ENCODE measurements at places on chromosomes 3 and 15.

DNA sequence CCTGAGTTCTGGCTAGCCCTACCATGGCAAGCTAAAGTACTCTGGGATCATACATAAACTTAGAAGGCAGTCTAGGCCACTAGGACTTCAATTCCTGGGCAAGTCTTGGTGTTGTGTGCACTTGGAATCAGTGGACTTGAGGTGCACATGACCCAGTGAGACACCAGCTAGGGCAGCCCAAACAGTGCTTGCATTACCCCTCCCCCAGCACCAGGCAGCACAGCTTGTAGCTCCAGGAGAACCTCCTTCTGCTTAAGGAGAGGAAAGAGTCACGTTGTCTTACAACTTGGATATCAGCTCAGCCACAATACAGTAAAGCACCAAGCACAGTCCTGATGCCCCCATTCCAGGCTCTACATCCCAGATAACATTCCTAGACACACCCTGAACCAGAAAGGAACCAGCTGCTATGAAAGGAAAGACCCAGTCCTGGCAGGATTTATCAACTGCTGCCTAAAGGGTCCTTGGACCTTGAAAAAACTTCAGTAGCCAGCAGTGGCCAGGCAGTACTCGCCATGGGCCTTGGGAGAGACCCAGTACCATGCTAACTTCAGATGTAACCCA lies 57.2 kb downstream of the MYO9A start:
- DNase-seq = no peak

DNA sequence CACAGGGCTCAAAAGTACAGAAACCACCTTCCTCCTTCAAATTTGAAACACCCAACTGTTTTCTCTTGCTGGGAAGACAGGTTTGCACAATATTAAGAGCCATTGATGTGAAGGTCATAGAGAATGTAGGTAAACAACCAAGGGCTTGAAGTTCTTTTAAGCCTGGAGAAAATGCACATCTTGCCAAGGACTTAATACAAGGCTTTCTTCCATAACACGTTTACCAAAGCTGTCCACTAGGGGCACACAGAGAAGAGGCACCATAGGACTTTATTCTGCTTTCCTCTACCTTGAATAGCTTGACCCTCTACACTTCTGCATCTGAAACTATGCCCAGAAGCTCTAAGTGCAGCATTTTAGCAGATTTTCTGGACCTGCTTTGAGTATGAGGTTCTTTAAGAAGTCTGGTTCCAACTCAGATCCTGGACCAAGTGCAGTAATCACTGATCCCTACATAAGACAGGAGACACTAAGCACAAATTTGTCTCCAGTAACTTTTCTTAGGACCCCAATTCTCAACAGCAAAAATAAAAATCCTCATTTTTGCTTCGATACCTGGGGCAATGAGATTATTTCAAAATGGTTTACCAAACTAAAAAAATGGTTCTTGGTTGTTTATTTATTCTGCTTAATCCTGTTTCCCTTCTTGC lies 138.0 kb downstream of the FBN1 start:
- peak; percentile 14 for DNase-seq

- peak; percentile 25 for DNase-seq
Observed at GRCh38 chr3:150890295-150890694, 14.9 kb downstream of the MINDY4B start.

DNA sequence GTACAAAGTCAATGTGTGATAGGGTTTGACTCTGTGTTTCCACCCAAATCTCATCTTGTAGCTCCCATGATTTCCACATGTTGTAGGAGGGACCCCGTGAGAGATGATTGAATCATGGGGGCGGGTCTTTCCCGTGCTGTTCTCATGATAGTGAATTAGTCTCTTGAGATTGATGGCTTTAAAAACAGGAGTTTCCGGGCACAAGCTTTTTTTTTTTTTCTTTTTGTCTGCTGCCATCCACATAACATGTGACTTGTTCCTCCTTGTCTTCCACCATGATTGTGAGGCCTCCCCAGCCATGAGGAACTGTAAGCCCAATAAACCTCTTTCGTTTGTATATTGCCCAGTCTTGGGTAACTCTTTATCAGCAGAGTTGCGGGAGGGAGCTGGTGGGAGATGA lies 259.6 kb downstream of the TUSC7 start:
- no peak for DNase-seq

DNA sequence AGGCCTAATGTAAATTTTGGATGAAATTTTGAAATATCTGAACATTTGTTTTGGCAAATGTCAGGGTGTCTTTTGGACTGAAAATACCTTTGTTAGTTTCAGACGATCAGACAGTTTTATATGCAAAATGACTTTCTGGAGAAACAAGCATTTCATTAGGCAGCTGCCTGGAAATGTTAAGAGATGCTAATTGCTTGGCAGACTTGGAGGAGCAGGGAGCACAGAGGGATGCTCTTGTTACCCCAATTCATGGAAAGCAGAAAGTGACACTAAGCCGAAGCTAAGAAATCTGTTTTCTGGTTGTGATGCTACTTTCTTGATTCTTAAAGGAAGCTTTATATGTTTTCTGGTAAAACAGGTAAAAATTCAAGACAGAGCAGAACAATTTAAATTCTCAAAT lies 204.3 kb upstream of the GBE1 start:
- no peak for DNase-seq

GRCh38 chr3:171622126-171622525 lies 161.9 kb upstream of the TNIK start:
- DNase-seq = no peak

- DNase-seq = peak; percentile 50
Observed at GRCh38 chr15:49645941-49646340, 25.1 kb downstream of the DTWD1 start.

Data from fibroblast of skin of left quadriceps (primary cell).